ENCODE measurements at places on chromosomes 16 and 17.

DNA sequence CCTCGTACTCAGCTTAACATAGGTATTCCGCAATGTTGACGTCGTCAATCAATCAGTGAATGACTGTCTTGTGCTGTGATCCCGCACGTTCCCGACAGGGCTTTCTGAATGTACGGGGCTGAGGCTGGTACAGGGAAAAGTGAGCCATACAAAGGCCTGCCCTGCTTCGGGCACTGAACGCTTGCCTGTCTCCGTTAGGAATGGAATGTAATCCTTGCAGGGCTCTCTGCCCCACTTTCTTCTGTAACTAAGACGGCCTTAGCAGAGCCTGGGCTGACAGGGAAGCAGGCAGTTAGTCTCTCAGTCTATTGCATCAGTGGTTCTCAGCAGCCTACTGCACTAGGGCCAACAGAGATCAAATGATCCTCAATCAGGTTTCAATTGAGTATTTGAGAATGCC is 16.2 kb upstream of the MYH3 start:
- no peak for DNase-seq

GRCh38 chr16:85326113-85326793 is 214.0 kb upstream of the CIBAR2 start:
- no peak for DNase-seq

DNA sequence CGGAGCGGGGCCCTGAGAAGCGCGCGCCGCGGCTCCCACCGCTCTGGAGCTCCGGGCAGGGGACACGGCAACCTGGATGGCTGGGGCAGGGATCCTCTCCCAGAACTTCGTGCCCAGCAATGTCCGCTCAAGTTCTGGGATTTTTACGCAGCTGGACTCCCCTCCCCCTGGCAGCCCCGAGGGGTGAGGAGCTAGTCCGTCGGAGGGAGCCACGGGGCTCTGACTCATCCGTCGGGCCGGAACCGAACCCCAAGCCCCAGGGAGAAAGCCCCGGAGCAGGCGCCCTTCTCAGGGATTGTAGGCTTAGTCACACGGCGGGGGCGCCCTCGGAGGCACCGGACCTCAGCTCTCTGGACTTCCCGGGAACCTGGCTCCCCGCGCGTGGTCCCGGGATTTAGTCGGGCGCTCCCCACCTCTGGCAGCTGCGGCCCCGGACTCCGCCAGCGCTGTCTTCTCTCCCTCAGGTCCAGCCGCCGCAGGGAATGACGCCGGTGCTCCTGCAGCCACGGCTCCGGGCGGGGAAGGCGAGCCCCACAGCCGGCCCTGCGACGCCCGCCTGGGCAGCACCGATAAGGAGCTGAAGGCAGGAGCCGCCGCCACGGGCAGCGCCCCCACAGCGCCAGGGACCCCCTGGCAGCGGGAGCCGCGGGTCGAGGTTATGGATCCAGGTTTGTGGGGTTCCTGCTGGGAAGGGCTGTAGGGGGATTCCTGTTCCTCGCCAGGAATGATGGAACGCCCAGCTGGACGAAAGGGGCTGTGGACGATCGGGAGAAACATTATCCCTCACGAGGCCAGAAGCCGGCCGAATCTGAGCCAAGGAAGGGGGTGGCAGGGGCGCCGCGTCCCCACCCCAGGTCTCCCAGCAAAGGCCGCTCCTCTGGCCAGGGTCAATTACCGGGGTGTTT is 830 bp downstream of the SPHK1 start:
- DNase-seq = no peak

GRCh38 chr17:4006165-4006589 is 41.9 kb upstream of the ATP2A3 start:
- DNase-seq = peak; percentile 72

GRCh38 chr17:44623070-44623725 is 33.1 kb upstream of the MEIOC start:
- DNase-seq = no peak

DNA sequence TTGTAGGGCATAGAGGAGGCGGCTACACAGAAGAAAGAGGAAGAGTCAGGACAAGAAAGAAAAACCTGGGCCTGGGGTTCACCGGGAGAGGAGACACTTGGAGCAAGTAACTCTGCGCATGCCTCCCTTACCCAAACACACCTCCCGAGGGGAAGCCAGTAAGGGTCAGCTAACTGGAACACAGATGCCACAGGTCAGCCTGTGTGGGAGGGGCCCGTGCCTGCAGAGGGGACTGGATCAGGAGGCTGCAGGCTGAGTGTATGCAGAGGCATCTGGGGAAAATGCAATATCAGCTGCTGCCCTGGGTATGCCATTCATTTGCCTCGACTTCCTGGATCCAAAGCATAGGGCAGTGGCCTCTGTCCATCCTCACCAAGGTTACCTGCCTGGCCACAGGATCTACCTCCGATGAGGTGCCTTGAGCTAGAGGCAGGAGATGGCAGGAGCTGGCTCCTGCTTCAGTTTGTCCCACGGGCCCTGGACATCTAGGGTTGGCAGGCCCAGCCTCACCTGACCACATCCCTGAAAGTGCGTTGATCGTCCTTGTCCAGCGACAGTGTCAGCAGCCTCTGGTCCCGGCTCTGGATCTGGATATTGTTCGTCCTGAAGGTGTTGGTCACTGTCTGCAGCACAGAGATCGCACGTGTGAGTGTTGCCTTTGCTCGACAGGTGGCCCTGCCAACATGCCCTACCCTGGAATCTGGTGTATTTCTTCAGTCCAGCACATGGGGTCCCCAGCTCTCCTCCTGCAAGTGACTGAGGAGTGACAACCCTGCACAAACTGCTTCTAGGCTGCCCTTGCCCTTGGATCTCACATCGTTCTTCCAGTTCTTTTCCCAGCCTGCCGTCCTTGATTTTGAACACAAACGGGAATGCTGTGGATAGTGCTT is 4.6 kb upstream of the MFSD6L start:
- peak; percentile 75 for DNase-seq

- no peak for DNase-seq
Observed at GRCh38 chr17:39634384-39634871, 2.5 kb upstream of the STARD3 start.

DNA sequence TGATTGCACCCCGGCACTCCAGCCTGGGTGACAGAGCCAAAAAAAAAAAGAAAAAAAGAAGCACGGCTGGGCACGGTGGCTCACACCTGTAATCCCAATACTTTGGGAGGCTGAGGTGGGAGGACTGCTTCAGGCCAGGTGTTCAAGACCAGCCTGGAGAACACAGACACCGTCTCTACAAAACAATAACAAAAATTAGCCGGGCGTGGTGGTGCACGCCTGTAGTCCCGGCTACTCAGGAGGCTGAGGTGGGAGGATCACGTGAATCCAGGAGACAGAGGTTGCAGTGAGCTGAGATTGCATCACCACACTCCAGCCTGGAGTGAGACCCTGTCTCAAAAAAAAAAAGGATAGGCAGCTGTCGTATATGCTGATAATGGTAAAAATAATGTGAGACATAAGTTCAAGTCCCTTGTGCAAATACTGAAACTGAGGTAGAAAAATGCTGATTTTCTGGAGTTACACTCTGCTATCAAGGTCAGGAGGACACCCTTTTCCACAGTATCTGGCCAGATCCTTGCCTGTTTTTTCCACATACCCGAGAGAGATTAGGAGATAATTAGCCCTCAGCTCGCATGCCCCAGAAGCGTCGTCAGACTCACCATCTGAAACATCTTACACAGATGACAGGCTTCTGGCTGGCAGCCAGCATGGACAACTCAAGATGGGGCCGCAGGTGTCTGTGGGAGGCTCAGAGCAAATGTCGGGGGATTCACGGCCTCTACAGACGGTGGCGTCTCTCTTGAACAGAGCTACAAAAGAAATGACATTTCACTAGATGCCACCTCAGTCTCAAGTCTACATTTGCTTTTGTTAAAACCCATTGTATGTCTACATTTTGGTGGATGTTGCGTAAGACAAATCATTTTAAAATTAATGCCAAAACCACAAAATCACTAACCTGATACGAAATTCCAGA is 36.8 kb downstream of the WDR45B start:
- no peak for DNase-seq

GRCh38 chr16:79918916-79919315 is 318.4 kb upstream of the MAF start:
- DNase-seq = no peak

GRCh38 chr17:51941272-51941671 is 217.2 kb downstream of the CA10 start:
- no peak for DNase-seq

DNA sequence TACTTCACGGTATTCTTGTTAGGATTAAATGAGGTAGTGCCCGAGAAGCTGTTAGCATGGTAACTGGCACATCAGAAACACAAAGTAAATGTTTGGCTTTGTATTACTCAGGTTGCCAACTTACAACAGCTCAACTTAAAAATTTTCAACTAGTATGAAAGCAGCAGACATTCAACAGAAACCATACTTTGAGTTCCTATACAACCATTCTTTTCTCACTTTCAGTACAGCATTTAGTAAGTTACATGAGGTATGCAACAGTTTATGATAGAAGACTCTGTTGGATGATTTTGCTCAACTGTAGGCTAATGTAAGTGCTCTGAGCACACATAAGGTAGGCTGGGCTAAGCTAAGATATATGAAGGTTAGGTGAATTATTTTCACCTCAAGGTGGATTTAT is 7.7 kb downstream of the CENPN start:
- no peak for DNase-seq

- no peak for DNase-seq
Observed at GRCh38 chr17:81340607-81341515, 45.8 kb upstream of the SLC38A10 start.

GRCh38 chr16:11459722-11460121 is 114.5 kb downstream of the RMI2 start:
- DNase-seq = no peak

GRCh38 chr16:1543085-1543896 is 9.8 kb downstream of the TMEM204 start:
- DNase-seq = no peak
